ENCODE measurements at places on chromosomes 4 and X. TPM values are rescaled to one million over a fixed set of nuclear protein-coding genes. Genes with fewer than 3 reads are reported as not detected.

DNA sequence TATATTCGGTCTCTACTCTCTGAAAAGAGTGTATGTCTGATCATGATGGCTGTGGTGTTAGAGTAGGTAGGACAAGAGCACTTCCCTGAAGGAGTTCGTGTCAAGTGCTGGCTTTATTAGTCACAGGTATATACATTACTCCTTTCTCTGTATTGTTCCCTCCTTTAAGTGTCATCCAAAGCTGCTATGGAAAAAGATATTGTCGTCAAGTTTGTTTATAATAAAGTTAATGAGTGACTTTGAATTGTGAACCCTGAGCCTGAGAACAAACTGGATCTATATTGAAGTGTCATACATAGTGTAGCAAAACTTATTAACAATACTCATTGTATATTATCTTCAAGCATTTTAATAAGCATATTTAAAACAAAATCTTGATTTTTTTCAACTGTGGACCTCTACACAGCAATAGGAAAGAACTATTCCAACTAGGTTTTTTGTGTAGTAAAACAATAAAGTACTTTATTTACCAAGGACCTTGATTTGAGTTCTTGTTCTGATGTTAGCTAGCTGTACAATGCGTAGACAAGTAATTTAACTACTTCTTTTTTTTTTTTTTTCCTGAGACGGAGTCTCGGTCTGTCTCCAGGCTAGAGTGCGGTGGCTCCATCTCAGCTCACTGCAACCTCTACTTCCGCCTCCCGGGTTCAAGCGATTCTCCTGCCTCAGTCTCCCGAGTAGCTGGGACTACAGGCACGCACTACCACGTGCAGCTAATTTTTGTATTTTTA lies 177.7 kb downstream of the RAPGEF2 start:
- H3K4me3 ChIP-seq, result no peak overlapping the region
- no peaks in the 10 kb centered on the region for H3K27me3 ChIP-seq
- no peak overlapping the region for H3K27ac ChIP-seq
- no peaks in the 10 kb centered on the region for H3K36me3 ChIP-seq

DNA sequence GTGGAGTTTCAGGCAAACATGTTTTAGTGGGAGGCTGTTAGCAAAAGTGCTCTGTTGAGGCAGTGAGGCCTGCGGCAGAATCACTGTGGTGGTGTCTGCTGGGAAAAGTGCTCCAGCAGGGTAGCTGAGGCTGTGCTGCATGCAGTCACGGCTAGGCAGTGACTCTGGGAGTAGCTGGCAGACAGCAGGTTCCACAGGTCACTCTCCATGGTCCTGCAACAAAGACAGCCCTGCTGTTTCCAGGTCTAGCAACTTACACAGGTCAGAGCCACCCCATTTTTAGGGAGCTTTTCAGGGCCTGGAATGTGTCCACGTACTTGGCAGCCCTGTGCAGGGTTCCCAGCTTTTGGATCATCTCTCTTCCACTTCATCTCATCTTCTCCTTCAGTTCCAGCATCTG lies 184.3 kb downstream of the NAA11 start:
- no peak overlapping the region for H3K4me3 ChIP-seq
- no peaks in the 10 kb centered on the region for H3K27me3 ChIP-seq
- H3K27ac ChIP-seq, result no peak overlapping the region
- H3K4me1 ChIP-seq, result no peaks in the 10 kb centered on the region

GRCh38 chrX:118356154-118356701 lies 10.3 kb downstream of the WDR44 start:
- no peak for DNase-seq
- no peaks in the 10 kb centered on the region for H3K36me3 ChIP-seq
- no peak overlapping the region for H3K27ac ChIP-seq
- no peaks in the 10 kb centered on the region for H3K27me3 ChIP-seq

- DNase-seq, result no peak
- no peaks in the 10 kb centered on the region for H3K36me3 ChIP-seq
- no peaks in the 10 kb centered on the region for H3K27me3 ChIP-seq
- no peak overlapping the region for H3K27ac ChIP-seq
- H3K4me1 ChIP-seq, result peaks cover 18% of the 10 kb centered on the region
Measured at GRCh38 chr4:55543858-55544257, 2.9 kb downstream of the CLOCK start.

GRCh38 chrX:37942170-37942569 lies 64.2 kb upstream of the SYTL5 start:
- no peak overlapping the region for H3K27ac ChIP-seq
- no peaks in the 10 kb centered on the region for H3K4me1 ChIP-seq
- no peak for DNase-seq
- no peak overlapping the region for H3K4me3 ChIP-seq

DNA sequence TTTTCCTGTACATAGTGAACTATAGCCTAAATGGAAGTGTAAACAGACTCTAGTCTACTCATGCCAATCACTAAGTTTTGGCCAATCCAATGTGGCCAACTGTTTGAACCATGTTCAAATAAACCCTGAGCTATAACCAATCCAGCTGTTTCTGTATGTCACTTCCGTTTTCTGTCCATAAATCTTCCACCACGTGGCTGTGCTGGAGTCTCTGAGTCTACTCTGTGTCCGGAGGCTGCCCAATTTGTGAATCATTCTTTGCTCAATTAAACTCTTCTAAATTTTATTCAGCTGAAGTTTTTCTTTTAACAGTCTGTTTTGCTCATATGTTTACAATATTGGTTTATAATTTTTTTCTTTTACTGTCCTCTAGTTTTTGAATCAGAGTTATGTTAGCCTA lies 112.3 kb upstream of the BANK1 start:
- no peaks in the 10 kb centered on the region for H3K27me3 ChIP-seq
- no peaks in the 10 kb centered on the region for H3K4me1 ChIP-seq
- DNase-seq, result no peak
- no peak overlapping the region for H3K4me3 ChIP-seq
- H3K27ac ChIP-seq, result no peak overlapping the region

DNA sequence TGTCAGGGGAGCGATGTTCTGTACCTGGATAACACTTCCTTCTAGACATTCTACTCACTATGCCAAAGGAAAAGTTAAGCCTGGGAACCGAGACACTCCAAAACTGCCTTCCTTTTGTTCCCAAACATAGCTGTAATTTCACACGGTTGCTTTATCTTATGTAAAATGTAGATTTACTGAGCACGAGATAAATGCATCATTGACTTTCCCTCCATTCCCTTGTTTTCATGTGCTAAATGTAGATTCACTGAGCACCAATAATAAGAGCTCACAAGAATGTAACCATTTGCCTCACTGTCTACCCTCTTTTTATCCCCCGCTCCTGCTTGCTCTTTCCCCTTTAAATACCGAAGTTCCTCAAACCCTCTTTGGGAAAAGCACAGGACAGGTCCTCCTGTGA lies 10.7 kb upstream of the PPEF2 start:
- no peak for DNase-seq
- no peaks in the 10 kb centered on the region for H3K27me3 ChIP-seq
- H3K36me3 ChIP-seq, result no peaks in the 10 kb centered on the region
- H3K27ac ChIP-seq, result no peak overlapping the region

DNA sequence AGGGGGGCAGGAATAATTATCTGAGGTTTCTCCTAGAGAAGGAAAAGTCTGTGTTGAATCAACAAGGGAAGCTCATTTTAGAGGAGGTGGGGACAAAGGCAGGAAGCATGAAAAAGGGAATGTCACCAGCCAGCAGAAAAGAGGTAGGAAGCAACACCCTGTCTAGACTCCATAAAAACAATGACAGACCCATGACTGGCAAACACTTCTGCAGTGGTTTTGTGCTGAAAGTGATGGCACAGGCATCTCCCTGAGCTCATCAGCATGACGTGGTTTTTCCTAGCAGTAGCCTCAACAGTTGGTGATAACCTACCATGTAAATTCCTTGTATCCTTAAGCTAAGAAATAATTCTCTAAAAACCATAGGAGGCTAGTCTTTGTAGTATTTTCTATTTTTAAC lies 110.7 kb upstream of the GALNT7 start:
- no peaks in the 10 kb centered on the region for H3K4me1 ChIP-seq
- no peaks in the 10 kb centered on the region for H3K27me3 ChIP-seq
- no peaks in the 10 kb centered on the region for H3K36me3 ChIP-seq
- H3K27ac ChIP-seq, result no peak overlapping the region
- no peak overlapping the region for H3K4me3 ChIP-seq

GRCh38 chr4:184313058-184313581 lies 95.4 kb upstream of the ENPP6 start:
- no peak for DNase-seq
- no peaks in the 10 kb centered on the region for H3K36me3 ChIP-seq
- H3K27me3 ChIP-seq, result no peaks in the 10 kb centered on the region
- no peaks in the 10 kb centered on the region for H3K4me1 ChIP-seq
- H3K27ac ChIP-seq, result no peak overlapping the region

GRCh38 chrX:15474028-15474427 lies 19.1 kb downstream of the PIR start:
- no peaks in the 10 kb centered on the region for H3K27me3 ChIP-seq
- H3K36me3 ChIP-seq, result no peaks in the 10 kb centered on the region
- H3K4me1 ChIP-seq, result no peaks in the 10 kb centered on the region
- H3K4me3 ChIP-seq, result no peak overlapping the region
- no peak overlapping the region for H3K27ac ChIP-seq

DNA sequence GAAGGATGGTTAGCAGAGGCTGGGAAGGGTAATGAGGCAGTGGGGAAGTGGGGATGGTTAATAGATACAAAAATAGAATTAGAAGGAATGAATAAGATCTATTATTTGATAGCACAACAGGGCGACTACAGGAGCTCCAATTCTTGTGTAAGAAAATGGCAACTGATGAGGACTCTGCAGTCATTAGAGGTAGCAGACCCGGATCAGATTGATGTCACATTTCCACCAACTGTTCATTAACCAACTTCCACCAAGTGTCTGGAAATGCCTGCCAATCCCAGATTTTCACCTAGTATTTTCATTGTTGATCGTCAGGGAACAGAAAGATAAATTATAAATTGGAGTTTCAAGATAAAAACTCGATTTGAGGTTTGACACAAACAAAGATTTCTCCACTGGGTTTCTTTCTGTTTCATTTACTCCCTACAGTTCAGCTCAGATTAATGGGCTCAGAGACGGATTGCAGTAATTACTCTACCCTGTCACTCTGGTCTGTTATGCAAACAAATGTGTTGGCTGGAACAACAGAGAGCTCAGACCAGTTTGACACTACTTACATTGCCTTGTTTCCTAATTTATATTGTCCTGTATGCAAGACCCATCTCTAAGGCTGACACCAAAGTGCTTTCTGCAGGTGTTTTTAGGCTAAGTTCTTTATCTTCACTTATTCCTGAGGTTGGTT lies 909.2 kb upstream of the PRKX start:
- H3K4me3 ChIP-seq, result no peak overlapping the region
- no peaks in the 10 kb centered on the region for H3K4me1 ChIP-seq
- no peak overlapping the region for H3K27ac ChIP-seq
- no peaks in the 10 kb centered on the region for H3K36me3 ChIP-seq
- DNase-seq, result no peak
- H3K27me3 ChIP-seq, result no peaks in the 10 kb centered on the region

The FGFR3 gene
- total RNA-seq, result 0.71 TPM

The CENPVL1 gene
- not detected for total RNA-seq

The CSAG1 gene
- not detected for total RNA-seq

The SATL1 gene
- not detected for total RNA-seq

The TMEM35A gene
- total RNA-seq, result not detected

The PIR gene
- 14.9 TPM for total RNA-seq

The CDKL5 gene
- total RNA-seq, result 1.6 TPM

The KLB gene
- 0.13 TPM for total RNA-seq

The CD38 gene
- 6.8 TPM for total RNA-seq
